ENCODE measurements at places on chromosomes 6 and 20.

DNA sequence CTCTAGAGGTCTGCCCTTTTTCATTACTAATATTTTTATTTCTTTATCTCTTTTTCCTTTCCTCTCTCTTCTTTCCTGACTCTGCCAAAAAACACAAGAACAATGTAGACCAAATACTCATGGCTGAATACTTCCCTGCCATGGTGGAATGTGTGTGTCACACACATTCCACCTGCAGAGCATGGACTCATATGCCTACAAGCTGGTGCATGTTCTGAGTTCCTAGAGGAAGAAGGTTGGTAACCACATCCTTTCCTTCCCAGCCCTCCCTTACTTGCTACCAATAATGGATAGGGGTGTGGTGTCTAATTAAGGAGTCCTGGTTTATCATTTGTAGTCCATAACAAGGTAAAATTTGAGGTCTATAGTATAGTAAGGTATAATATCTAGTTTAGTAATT is 15.2 kb upstream of the CST9L start:
- DNase-seq, result no peak

DNA sequence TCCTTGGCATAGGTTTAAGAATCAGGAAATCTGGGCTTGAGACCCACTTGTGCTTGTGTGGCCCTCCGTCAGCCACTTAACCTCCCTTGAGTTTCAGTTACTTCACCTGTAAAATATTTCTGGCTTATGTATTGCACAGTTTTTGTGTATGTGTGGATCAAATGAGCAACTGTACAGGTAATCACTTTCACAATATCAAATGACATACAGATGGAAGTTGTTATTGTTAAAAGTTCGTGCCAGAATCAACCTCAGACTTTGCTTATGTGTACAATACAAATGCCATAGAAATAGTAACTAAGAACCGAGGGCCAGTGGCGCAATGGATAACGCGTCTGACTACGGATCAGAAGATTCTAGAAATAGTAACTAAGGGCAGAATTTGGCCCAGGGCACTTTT is 65.6 kb upstream of the KIF13A start:
- no peak for DNase-seq

- no peak for DNase-seq
Measured at GRCh38 chr20:7411075-7411474, 529.2 kb downstream of the HAO1 start.

DNA sequence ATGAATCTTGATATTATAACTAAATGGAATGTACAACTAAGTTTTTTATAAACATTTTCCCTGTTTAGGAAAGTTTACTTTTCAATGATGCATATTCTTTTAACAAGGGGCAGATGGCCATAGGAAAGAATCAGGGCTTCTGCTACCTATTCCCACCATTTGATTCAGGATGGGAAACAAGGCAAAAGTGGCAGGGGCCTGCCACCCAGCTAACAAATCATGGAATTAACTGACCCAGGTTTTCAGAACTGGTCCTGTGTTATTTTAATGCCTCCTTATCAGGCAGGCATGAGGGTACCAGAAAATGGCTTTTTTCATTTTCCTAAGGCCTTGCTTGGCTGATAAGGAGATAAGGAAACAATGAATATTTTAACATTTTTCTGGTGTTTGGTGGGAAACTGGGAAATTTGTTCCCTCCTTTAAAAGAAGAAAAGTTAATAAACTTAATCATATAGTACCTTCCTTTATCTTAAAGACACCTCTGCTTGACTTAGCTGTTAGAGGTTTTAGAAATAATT is 6.7 kb downstream of the POU3F2 start:
- DNase-seq, result no peak

- peak; percentile 14 for DNase-seq
Measured at GRCh38 chr6:110875548-110876169, 1.1 kb downstream of the AMD1 start.

- DNase-seq, result no peak
Measured at GRCh38 chr20:50862546-50862945, 67.7 kb downstream of the BCAS4 start.

GRCh38 chr6:89098461-89098860 is 17.9 kb downstream of the PNRC1 start:
- no peak for DNase-seq

All from HS-27A (cell line).